ENCODE measurements at places on chromosomes 7 and 10.

DNA sequence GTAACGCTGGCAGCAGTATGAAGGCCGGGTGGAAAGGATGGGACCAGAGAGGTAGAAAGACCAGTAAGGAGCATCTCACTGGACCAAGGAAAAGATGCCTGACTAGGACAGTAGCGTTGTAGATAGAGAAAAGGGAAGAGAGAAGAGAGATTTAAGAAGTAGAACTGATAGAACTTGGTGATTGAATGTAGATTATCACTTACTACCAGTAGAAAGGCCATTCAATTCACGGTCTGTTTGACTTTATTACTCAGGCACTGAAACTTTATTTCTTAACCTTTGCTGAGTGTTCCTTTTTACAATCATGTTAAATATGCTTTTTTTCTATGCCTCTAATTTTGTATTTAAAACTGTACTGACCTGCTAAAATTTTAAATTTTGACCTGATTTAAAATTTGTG is 12.2 kb downstream of the MCU start:
- DNase-seq: no peak

DNA sequence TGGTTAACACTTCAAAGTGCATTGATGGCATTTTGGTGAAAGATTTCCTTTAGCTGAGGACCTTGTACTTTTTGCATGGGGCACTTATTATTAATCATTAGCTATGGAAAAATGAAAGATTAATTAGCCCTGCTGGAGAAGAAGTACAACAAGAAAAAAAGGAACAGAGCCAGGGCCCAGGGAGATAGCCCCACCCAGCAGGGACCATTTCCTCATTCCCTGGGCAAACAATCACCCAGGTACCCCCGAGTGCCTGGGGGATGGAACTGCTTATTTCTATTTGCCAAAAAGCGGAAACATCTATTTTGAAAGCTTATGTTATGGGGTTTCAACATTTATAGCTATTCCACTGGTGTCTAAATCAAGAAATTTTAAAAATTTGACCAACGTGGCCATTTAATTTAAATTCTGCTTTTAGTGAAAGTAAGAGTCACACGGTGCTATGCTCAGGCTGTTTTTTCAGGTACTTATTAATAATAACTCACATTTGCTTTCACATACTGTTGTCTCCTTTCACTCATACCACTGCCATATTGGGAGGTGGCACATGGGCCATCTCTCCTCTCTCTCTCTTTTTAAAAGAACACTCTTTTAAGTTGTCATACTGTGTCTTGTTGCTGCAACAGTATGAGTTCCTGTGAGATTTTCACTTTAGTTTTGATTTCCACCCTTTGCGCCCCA is 143.6 kb upstream of the KIF5B start:
- no peak for DNase-seq

DNA sequence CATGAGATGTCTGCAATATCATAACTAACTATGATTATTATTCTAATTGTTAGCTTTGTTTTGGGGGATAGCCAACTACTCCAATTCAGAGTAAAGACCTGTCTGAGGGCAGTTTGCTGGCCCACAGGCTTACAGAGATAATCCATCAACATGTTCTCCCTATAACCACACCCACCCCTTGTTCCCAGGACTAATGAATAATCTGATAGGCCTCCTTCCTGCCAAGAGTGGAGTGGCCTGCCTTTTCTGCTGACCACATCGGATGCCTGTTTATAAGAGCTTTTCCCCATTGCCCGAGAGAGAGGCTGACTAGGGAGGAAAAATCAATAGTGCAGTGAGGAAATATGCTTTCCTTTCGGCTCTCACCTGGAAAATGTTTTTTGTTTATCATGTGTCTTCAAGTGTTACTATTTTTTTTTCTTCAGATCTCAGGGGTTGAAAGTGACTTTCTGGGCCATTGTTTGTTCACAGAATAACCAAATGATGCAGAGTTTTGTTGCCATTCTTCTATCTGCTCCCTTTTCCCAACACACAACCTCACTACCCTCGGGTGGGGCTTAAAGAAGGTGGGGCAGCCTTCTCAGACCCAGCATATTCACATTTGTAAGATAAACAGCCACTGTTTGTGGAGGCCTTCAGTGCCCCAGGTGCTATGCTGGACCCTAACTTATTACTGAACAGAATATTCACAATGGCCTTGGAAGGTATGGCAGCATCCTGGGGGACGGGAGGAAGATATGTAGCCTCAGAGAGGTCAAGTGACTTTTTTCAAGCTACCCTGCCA is 38.4 kb downstream of the PLPP4 start:
- no peak for DNase-seq

GRCh38 chr10:43693602-43694001 is 44.9 kb upstream of the ZNF32 start:
- DNase-seq: no peak

GRCh38 chr7:121002757-121003200 is 14.3 kb downstream of the CPED1 start:
- no peak for DNase-seq

DNA sequence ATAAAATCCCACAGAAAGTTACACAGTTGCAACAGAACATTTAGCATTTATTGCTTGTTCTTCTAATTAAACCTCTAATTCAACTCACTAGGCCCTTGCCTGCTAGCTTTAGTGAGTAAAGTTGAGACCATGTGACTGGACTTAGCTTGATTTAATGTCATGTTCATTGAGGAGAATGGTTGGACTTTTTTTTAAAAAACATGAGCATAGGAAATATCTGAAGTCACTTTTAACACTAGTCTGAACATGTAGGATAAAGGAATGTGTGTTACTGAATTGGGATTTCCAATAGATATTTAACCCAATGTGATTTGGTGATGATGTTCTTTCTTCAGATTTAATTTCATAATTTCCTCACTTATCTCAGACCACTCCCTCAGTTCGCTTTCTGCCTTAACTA is 24.6 kb upstream of the GLCCI1 start:
- DNase-seq: no peak

- DNase-seq: no peak
Measured at GRCh38 chr7:45401155-45401554, 173.0 kb upstream of the ADCY1 start.

GRCh38 chr10:49150426-49150825 is 16.6 kb upstream of the FAM170B start:
- no peak for DNase-seq

DNA sequence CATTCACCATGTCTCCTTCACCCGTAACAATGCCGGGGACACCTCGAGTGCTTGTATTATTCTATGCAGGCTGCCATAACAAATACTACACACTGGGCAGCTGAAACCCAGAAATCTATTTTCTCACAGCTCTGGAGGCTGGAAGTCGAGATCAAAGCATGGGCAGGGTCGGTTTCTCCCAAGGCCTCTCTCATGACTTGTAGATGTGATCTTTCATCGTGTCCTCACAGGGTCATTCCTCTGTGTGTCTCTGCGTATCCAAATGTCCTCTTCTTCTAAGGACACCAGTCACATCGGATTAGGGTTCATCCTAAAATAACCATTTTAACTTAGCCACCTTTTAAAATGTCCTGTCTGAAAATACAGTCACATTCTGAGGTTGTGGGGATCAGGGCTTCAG is 303.5 kb downstream of the KLF6 start:
- no peak for DNase-seq

- no peak for DNase-seq
Measured at GRCh38 chr7:13641714-13642113, 347.8 kb downstream of the ETV1 start.

DNA sequence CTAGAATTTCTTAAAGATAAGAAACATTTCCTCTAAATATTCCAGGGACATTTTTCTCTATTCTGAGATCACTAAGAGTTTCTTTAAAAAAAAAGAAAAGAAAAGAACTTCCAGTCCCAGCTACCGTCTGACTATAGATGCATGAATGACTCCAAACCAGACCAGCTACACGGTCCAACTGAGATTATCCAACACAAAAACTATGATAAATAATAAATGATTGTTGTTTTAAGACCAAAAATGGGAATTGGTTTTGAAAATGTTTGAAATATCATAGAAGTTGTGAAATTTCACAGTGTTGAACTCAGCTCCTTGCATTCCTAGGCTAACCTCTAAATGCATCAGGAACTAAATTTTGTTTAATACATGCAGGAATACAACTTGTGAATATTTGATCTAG is 1619.6 kb upstream of the LRRTM3 start:
- DNase-seq: no peak

- DNase-seq: no peak
Measured at GRCh38 chr10:33127622-33128021, 169.6 kb upstream of the ITGB1 start.

DNA sequence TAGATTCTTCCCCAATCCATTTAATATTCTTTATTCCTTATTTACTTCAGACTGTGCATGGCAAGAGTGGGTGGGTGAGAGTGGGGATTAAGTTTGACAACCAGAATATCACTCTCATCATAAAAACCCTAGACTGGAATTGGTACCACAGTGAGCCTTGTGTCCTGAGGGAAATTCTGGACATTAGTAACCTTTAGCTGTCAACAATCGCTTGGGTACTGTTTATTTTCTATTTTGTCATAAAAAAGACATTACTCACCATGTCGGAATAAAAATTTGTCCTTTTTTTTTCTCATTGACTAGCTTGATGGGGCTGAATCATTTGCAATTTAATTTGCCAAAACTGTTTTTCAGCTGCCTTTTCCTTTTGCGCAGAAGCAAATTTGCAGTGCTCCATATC is 176.1 kb upstream of the SEMA3C start:
- DNase-seq: no peak

GRCh38 chr10:22716943-22717342 is 2.6 kb upstream of the PIP4K2A start:
- DNase-seq: no peak

- no peak for DNase-seq
Measured at GRCh38 chr10:129972966-129973673, 9.0 kb upstream of the EBF3 start.

DNA sequence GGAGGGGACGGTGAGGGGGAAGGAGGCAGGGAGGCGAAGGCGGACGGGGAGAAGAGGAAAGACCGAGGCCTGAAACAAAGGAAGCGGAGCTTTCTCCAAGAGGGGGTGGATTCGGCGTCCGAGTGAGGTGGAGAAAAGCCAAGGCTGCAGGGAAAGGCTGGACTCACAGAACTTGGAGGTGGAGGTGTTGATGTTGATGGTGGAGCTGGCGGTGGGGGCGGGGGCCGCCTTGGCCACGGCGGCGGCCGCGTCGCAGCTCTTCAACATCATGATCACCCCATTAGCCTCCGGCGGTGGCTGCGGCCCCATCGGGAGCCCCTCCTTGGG is 578 bp downstream of the CACUL1 start:
- DNase-seq: no peak

DNA sequence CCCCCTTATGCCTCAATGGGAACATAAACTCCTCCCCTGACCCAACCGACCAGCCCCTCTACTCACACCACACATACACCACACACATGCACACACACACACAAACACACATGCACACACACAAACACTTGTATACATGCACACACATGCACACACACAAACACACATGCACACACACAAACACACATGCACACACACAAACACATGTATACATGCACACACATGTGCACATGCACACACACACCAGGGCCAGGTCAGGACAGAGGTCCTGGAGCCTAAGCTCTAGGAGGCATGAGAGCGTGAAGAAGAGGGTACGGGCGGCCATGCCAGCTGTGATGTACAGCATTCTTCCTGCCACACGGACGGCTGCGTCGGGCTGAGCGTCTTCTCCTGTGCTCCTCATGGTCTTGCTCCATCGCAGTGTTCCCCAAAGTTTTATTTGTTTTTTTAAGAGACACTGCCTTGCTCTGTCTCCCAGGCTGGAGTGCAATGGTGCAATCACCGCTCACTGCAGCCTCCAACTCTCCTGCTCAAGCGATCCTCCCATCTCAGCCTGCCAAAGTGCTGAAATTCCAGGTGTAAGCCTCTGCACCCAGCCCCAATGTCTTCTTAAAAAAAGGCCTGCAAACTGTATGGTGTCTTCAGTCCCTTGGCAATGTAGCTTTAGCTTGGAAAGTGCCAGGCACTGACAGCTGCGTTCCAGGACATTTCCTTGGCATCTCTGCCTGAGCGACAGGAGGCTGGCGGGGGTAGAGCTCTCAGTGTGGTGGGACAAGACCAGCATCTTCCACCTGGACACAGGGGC is 38.8 kb upstream of the INPP5A start:
- DNase-seq: no peak

DNA sequence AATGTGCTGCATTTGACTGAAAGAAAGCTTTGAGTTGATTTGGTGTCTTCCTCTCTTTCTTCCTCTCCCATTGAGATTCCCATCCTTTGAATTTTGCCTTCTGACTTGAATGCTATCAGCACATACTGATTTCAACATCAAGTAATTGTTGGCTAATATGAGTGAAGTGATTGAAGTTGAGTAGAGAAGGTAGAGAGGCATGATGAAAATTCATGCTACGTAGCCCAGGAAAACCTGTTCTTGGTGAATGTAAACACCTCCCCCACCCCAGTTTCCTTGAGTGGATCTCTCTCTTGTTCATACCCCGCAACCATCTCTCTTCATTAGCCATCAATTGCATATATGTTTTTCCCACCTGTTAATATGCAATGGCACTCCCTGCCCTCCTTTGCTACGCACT is 193.3 kb downstream of the FRMD4A start:
- no peak for DNase-seq

DNA sequence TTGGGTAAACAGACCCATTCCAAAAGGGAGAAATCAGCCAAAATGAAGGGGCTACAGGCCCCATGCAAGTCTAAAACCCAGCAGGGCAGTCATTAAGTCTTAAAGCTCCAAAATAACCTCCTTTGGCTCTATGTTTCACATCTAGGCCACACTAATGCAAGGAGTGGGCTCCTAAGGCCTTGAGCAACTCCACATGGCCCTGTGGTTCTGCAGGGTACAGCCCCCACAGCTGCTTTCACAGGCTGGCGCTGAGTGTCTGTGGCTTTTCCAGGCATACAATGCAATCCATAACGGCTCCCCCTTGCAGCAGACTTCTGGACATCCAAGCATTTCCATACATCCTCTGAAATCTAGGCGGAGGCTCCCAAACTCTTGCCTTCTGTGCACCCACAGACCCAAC is 9.0 kb downstream of the TMEM243 start:
- DNase-seq: no peak

- no peak for DNase-seq
Measured at GRCh38 chr10:100869399-100869798, 43.4 kb upstream of the SLF2 start.

DNA sequence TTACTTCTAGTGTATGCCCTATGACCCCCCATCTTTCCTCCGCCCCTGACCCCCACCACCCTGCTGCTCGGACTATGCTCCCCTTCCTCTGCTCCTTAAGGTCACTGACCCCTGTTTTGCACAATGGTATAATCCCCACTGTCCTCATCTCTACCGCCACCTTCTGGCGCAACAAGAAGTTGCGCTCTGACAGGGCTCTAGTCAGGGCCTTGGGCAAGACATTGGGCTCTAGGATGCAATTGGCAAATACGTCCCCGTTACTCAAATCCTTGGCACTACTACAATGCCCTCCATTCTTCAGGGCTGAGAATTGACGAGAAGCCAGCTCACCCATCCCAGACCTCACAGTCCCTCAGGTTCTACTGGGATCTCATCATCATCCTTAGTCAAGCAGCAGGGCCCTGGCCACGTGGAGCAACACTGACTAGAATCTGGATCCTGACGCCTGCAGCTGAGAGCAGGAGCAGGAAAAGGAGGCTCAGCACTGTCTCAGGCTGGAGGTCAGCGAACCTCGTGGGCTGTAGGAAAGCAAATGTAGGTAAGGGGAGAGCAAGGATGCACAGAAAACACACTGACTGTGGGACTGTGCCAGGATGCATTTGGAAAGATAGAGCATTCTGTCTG is 10.6 kb downstream of the LRIT2 start:
- no peak for DNase-seq

All from stimulated activated CD4-positive, alpha-beta T cell treated with anti-CD3 and anti-CD28 coated beads, Interleukin-2, amount 100 ng/mL, for 4 hours (primary cell).